ENCODE measurements at places on chromosomes 13 and 19.

DNA sequence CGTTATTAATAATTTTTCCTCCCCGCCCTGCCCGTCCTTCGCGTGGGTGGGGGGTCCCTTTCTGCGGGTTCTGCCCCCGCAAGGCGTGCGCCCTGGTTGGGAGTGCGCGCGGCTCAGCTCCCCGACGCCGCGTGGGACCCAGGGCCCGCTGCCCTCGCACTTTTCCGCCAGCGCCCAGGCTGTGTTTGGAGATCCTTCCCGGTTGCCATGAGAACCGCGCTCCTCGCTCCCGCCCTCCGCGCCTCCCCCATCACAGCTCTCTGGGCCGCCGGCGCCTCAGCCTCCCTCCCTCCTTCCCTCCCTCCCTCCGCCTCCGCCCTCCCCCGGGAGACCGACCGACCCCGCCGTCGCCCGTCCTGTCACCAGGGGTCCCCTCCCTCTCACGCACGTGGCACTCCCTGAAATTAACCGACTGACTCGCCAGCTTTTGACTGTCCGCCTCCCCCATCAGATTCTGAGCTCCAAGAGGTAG is 2.4 kb upstream of the SSBP4 start:
- DNase-seq: no peak

DNA sequence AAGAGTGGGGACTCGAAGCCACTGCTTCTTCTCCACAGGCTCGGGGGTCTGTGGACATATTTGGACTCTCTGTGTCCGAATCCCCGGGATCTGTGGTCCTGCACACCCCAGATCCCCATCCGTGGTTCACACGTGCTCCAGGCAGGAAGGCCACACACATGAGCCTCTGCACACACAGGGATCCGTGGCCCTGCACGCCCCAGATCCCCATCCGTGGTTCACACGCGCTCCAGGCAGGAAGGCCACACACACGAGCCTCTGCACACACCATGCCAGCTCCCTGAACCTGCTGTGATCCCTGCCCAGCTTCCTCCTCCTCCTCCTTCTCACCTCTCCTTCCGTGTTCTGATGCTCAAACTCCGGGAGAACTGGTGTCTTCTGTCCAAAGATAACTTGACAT is 3.1 kb downstream of the TEX29 start:
- DNase-seq: no peak

DNA sequence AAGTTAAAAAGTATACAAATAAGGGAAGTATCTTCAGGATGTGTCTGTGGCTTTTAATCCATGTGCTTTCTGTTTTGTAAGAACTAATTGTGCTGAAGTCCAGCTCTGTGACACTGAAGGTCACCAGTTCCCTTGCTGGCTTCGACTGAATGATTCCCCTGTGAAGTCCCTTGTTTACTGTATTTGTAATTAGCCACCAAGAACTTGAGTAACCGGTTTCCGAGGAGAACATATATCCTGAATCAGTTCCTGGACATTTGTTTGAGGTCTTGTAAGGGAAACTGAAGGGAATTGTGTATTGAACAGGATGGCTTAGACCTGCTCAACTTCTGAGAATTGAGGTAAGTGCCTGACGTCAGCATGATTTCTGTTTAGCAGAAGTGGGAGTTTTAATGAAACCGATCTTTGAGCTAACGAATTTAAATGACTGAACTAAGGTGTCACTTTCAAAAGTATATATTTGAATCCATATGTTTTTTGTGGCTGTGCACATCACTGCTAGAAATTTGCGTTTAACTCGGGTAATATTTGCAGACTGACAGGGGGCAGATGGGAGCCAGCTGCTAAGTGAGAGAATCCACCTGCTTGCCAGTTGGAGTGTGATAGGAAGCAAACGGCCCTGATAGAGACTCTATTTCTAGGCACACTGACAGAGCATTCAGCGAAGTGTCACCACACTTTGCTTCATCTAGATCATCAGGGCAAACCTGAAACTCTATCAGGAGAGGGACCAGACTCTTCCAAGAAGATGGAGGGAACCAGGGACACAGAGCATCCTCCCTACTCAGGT is 530.0 kb downstream of the RFC3 start:
- peak; percentile 48 for DNase-seq

- DNase-seq: no peak
Observed at GRCh38 chr19:44737238-44738071, 11.1 kb upstream of the BCL3 start.

- peak; percentile 61 for DNase-seq
Observed at GRCh38 chr13:42377640-42378382, 105.9 kb downstream of the AKAP11 start.

DNA sequence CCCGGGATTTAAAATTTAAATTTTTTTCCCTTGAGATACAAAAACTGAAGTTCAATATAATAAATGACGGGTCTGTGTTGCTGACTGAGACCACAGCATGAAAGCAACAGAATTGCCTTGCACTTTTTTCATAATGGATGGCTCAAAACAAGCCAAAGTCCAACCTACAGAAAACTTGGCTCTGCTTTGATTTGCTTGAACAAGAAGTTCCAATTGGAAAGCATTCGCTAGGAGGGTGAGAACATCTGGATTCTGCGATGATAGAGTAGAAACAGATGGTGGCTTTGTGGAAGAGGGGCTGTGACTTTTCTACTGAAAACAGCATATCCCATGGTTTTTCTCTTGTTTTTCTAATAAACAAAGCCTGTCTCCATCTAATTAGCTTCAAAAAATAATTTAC is 46.4 kb downstream of the THSD1 start:
- no peak for DNase-seq

DNA sequence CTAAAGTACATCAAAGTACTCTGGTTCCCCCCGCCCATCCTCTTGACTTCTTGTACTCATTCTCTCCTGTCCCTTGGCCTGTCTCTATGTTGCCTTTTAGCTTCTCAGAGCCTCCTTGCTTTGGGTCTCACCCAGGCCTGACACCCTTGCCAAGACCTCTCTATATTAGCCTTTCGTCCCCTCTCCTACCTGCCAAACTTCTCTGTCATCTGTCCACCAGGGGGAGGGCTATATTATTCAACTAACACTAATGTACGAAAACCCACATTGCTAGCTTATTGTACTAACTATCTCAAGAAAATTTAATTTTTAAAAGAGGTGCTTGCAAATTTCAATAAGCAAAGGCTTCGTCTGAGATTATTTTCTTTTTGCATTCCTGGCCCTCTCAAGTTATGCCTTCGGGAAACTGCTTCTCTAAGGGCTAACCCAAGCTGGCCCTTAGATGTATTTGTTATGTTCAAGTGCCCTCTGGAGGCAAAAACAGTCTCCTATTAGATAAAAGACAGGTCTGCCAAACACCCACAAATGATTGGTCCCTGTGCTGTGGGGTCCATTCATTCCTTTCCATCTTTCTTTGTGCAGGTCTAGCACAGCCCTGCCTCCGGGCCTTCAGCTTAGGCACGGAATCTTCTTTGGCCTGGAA is 6.3 kb upstream of the MRPS31 start:
- peak; percentile 83 for DNase-seq

DNA sequence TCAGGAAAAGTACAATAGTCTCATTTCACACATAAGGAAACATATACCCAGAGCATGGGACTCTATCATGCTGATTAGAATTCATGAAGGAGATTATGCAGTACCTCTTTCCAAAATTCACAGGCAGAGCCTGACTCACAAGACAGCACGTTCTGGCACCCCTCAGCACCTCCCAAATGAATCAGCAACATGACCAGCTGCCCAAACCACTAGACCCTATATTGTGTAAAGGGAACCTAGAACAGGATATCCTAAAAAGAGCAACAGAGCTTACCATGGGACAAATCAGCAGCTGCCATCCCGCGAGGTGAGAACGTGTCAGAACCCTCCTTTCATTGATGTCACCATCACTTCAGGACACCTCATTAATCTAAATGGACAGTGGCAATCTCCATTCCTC is 2.5 kb downstream of the ZNF426 start:
- no peak for DNase-seq

DNA sequence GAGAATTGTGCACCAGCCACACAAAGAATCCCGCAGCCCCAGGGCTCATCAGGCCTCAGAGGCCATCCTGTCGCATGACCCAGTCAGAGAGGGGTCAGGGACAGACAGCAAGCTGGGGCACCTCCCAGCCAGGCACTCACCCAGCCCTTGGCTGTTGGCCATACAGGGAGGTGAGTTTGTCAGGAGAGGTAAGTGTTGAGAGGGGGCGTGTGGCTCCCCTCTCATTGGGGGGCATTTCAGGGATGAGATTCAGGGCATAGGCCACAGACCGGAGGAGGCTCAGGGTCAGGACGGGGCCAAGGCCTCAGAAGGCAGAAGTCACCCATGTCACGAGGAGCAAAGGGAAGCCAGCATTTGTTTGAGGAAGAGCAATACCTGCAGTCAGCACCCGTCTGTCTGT is 37.1 kb downstream of the MYO9B start:
- peak; percentile 62 for DNase-seq

DNA sequence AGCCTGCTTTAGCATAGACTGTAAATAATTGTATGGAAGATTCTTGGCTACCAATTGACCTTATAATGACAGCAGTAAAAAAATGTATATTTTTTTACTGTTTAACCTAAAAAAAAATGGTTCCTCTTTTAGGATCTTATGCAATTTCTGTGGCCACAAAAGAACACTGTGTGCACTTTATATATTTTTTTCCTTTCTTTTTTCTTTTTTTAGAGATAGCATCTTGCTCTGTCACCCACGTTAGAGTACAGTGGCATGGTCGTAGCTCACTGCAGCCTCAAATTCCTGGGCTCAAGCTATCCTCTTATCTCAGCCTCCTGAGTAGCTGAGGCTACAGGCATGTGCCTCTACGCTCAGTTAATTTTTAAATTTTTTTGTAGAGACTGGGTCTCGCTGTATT is 6.1 kb downstream of the FLT3 start:
- DNase-seq: no peak

GRCh38 chr13:27398360-27398759 is 26.1 kb upstream of the GTF3A start:
- DNase-seq: no peak

- DNase-seq: peak; percentile 71
Observed at GRCh38 chr19:42201489-42202289, 15.8 kb downstream of the DEDD2 start.

DNA sequence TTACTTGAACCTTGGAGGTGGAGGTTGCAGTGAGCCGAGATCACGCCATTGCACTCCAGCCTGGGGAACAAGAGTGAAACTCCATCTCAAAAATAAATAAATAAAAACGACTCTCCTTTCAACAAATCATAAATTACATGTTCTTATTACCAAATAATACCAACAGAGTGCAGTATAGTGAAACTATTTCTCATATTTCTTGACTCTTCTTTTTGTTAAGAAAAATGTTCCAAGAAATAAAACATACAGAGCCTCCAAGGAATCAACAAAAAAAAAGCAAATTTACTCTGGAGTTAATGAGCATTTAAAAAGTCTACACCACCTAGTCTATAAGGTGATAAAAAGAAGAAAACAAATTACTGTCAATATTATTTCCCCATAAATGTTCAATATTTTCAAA is 188.8 kb downstream of the KLF12 start:
- no peak for DNase-seq

- DNase-seq: no peak
Observed at GRCh38 chr19:2278459-2279158, 3.4 kb downstream of the PEAK3 start.

- no peak for DNase-seq
Observed at GRCh38 chr19:18489627-18490184, 32.2 kb downstream of the ELL start.
